ENCODE measurements at places on chromosomes 5 and 9.

- DNase-seq = peak; percentile 28
Observed at GRCh38 chr5:168123631-168124528, 167.6 kb upstream of the WWC1 start.

DNA sequence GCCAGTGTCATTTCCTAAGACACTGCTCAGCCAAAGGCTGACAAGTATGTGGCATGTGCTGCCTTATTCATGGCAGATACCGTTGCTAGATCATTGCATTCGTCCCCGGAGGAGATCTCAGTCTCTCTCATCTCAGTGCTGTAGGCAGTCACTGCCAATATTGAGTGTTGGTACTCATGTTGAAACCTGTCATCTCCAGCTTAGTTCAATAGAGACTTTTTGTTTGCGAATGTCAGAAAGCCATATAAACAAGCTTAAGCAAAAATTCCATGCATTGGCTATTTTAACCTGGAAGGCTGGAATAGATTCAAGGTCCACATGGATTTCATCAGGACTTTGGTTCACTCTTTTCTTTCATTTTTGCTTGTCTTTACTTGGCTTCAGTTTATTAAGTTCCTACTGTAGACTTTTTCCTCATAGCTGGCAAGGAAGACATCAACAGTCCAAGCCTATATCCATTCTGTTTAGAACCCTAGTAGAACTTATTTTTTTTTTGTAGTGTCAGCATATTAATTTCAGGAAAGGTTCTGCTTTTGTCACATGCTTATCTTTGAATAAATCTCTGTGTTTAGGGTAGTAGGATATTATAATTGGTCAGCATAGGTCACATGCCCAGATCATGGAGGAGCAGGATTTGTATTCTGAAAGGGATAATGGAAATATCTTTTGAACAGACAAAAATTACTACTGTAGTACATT is 66.8 kb downstream of the FCHO2 start:
- DNase-seq = no peak

DNA sequence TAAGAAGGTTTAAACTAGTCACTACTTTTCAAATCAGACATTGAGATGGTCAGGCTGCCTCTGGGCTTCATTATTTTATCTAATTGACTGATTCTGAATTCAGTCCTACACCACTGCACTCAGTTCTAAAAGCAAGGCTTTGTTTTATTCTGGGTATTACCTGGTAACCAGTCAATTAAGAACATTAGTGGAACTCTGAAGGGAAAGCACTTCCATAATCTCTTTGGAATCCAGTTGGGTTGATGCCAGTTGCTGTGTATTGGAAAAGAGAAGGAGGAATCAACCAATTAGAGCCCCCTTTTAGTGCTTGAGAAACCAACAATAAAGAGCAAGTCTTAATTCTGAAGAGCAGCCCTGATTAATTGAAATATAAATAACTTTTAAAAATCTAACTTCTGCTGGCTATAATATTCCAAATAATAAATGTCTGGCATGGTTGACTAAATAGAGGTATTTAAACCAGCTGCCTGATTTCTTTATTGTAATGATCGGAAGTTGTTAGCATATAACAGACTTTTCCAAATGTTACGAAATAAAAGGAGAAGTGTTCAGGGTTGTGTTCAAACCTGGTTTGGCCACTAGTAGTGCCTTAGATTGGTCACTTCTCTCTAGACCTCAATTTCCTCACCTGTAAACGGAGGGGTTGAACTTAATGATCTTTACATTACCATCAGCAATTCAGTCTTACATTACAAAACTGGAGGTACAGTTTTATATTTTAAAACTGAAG is 32.0 kb downstream of the CPEB4 start:
- no peak for DNase-seq

DNA sequence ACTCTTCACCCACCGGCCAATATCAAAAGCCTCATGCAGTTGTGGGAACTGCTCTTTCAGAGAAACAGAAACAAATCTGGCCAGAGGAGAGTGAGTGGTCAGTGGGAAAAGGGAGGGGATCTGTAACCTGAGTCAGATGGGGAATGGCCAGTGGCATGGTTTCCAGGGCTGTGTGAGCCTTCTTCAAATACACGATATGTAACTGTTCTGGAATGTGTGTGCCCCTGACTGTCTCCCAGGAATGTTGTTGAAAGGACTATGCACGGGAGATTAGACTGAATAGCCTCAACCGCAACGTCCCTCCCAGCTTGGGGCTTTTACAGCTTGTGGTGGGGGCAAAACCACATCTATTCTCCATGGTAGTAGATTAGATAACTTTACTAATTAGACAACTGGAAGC is 60.8 kb downstream of the SH3TC2 start:
- DNase-seq = no peak

DNA sequence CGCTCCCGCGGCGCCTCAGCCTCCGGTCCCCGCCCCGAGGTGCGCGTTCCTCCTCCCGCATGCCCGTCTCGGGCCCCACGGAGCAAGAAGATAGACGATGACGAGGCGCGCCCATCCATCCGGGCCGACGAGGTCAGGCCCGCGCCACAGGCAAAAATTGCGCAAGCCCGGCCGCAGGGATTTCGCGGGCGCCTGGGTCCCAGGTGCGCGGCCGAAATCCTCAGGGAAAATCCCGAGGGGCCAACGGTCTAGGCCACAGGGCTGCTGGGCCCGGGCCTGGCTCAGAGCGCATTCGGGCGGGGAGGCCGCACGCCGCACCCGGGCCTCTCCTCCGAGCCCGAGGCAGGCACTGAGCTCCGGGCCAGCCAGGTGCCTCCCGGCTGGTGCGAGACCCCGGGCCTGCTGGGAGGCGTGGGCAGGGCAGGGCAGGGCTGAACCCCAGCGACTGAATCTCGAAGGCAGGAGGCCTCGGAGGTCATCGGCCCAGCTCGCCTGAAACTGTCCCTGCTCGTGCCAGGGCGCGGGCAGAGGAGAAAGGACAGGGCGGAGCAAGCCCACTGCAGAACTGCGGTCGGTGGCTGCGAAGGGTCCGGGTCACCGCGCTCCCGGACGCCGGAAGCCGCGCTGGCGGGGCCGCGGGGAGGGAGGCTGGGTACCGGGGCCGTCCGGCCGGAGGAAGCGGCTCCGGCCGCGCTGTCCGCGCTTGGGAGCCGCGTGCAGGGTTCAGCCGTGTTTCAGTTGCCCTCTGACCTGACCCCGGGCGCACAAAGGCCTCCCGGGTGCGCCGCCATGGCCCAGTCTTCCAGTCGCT is 66.8 kb downstream of the FOXD1 start:
- DNase-seq = no peak

DNA sequence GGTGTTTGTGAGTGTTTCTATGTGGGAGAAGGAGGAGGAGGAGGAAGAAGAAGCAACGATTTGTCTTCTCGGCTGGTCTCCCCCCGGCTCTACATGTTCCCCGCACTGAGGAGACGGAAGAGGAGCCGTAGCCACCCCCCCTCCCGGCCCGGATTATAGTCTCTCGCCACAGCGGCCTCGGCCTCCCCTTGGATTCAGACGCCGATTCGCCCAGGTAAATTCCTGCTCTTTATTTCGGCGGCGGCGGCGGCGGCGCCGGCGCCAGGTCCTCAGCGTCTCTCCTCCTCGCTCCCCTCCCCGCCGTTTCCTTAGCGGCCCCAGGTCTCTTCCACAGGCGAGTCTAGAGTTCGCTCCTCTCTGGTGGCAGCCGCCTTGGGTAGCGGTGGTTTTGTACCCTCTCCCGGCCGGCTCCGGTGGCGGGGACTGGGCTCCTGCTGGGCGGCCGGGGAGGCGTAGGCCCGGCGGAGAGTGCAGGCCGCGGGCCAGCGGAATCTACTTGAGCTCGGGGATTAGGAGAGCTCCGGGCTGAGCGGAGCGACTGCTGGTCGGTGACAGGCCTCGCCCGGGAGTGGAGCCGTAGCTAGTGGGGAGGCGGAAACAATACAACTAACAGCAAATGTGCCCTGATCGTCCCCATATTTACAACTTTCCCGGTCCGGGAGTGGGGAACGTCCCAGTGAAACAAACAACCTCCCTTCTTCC is 547 bp downstream of the NIPBL start:
- DNase-seq = peak; percentile 60

DNA sequence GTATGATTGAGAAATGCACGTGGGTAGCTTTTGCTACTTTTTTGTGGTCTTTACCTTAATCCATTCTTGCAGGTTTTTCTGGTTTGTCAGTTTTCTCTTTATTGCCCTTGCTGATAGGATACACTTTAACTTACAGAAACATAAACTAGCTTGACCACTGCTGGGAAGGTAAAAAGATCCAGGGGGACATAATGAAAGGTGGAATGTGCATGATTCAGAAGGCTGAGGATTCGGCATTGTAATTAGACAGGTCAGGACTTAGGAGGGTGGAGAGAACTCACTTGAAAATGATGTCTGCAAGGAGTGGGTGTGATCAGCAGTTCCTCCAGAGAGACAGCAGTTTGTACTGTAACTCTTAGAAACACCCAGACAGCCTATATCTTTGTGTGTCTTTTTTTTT is 19.8 kb upstream of the TXNDC8 start:
- DNase-seq = no peak

- DNase-seq = no peak
Observed at GRCh38 chr5:113050721-113051382, 74.3 kb downstream of the DCP2 start.

DNA sequence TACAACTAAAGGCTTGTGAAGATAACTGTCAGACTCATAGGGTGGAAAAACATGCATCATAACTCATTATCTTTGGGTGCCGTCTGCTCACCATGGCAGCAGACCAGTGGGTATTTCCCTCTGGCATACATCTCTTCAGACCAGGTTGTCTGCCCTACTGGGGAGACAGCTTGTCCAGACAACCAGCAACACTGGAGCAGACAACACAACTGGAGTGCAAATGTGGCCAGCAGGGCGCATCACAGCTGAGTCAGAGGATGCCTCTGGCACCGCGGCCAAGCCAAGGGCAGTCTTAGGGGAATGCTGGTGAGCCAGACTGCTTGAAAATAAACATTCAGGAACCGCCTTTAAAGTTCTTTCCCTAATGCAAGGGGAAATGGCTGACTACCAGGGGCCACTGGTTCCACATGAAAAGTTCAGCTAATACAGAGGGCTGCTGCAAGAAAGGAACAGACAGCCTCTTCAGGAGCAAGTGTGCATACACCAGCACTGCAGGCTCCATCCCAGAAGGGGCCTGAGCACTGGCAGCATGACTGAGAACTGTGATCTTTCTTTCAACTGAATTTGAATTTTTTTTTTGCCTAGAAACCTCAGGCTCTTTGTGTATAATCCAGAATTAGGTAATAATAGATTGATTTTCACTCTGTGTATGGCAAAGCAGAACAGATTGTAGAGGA is 77.3 kb downstream of the MAMDC2 start:
- DNase-seq = peak; percentile 49

DNA sequence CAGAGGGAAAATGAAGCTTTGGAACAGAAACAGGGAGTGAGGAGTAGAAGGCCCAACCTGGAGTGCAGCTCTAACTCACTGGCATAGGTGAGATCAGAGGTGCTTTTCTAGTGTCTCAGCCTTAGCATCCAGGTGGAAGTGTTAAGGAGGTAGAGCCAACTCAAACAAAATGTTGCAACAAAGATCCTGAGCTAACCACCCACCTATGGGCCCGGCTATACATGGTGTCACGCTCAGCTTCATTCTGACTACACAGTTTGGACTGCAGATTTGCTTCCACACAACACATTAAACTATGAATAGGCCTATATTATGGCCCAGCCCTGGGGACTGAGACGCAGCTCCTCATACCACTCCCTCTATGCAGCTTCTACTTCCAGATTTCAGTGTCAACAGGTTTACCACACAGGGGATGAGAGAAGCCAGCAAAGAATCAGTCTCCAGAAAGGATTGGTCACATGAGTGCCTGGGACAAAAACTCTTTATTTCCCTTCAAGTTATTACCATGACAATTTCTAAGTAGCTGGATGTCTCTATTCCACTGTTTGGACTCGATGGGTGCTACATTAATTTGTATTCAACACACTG is 9.0 kb downstream of the C5orf63 start:
- no peak for DNase-seq

GRCh38 chr5:41875121-41875520 is 4.9 kb upstream of the OXCT1 start:
- no peak for DNase-seq

DNA sequence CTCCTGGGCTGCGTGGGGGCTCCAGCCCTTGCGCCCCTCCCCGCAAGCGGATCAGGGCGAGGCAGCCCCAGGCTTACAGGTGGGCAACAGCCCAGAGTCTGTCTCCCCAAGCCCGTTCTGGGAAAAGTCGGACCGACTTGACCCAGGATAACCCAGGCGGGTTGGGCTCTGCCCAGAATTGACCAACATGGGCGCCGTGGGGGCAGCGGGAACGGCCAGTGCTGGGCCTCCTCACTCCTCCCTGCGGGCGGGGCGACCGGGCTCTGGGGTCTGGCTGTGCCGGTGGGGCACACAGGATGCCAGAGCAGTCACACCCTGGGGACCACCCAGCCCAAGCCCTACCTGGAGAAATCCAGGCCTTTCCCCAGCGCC is 15.3 kb upstream of the SYNPO start:
- no peak for DNase-seq

DNA sequence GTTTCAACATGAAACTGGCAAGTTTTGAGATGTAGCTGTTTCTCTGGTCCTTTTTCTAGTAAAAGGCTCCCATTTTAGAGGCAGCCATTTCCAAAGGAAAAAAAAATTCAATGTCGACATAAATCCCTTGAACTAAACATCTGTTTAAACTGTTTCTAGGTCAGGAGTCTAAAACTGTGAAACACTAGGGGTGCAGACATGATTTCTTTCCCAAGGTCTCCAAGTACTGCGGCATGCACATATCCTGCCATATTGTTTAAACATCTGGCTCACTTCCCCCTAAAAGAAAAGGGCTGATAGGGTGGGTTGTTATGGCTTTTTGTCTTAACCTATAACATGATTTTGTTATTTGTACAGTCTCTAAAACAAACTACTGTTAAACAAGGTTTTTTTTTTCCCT is 51.1 kb downstream of the NFIB start:
- no peak for DNase-seq

DNA sequence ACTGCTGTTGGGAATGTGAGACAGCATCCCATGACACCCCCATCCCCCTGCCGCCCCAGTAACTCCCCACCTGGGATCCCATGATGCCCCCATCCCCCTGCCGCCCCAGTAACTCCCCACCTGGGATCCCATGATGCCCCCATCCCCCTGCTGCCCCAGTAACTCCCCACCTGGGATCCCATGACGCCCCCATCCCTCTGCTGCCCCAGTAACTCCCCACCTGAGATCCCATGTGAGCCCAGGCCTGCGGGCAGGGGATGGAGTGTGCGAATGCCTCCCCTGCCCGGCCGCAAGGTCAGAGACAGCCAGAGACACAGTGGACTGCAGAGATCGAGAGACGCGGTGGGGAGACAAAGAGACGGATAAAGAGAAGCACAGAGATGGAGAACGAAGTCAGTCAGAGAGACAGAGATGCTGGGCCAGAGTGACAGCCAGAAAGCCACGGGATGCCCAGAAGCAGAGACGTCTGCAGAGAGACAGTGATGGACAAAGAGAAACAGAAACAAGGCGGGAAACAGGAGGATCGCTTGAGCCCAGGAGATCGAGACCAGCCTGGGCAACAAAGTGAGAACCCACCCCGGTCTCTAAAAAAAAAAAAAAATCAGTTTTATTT is 992 bp downstream of the SH2D3C start:
- no peak for DNase-seq

GRCh38 chr5:152305525-152305924 is 99.6 kb downstream of the NMUR2 start:
- DNase-seq = no peak

- DNase-seq = no peak
Observed at GRCh38 chr9:15935661-15936305, 382.9 kb downstream of the CCDC171 start.
